ENCODE measurements at places on chromosomes 7 and 10. TPM values are rescaled to one million over a fixed set of nuclear protein-coding genes. Genes with fewer than 3 reads are reported as not detected.

DNA sequence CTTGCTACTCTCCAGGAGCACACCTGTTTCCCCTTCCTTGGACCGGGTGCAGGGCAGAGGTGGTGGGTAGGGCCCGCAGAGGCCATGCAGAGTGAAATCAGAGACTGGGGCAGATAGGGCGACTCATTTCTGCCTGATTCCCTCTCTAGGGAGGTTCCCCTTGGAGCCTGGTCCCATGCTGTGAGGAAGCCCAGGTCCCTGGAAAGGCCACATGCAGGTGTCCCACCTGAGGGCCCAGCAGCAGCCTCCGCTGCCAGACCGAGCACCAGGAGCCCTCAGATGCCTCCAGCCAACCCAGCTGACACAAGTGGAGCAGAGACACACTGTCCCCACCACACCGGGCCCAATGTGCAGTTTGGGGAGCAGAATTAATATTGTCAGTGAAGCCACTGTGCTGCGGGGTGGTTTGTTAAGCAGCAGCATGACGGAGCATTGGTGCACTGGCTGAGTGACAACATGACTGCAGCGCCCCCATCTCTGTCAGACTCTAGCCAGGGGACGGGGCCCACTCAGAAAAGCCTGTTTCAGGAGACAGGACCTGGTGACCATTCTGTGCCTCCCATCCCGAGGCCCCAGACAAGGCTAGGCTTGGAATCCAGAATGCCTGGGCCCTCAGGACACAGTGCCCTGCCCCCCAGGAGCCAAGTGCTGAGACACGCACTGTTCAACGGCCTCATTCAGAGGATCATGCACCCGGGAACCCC is 30.4 kb upstream of the RET start:
- DNase-seq: no peak

Gene THSD7A
- 5.7 TPM for total RNA-seq

DNA sequence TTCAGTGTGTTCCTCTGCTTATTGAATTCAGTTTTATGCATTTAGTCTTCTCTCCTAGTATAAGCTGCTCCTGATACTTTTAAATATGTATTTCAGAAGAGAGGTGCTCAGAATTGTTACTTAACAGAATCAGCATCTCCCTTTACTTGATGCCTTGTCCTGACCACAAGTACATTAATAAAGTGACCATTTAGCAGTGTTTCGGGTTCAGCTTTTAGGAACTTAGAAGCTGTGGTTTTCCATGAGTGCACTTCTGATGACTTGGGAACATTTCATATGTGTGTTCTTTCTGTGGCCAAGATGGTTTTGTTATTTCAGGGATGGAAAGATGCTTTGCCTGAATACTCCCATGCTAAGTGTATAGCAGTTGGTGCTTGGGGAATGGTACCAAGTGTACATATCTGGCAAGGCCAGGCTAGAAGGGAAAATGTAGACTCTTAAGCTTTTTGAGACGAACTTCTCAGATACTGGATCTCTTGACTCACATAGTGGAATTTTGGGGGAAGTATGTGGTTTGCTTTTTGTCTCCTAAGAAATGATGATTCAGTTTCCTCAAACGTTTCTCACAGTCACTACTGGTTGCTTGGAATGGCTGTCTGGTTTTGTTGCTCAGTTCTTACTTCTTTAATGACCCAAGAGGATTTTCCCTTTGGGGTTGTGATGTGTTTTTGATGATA is 17.2 kb downstream of the SGPL1 start:
- DNase-seq: no peak

- DNase-seq: no peak
Measured at GRCh38 chr7:64807731-64808365, 13.6 kb downstream of the ZNF138 start.

DNA sequence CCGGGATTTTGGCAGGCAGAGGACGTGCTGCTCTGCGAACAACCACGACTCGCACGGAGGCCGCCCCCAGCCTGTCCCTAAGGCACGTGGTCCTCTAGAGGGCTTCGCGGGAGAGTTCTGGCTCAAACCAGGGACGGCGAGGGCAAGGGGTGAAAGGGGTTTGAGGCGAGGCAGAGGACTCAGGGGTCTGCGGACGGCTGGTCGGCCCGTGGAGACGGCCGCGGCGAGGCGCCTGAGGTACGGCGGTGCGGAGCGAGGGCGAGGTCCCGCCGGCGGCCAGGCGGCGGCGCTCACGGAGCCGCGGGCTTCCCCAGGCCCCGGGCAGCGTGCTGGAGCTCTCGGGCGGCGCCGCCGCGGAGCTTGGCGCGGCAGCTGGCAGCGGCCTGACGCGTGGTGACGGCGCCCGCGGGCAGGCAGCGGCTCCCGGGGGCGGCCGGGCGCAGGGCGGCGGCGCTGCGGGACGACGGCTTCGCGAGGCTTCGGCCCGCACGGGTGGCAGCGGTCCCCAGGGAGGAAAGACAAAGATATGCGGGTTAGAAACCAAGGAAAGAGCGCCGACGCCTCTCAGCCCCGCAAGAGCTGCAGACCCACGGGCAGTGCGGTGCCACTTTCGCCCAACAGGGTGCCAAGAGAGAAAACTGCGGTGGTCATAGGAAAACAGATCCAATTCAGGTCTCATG is 44.8 kb downstream of the ZNF800 start:
- DNase-seq: peak; percentile 68

DNA sequence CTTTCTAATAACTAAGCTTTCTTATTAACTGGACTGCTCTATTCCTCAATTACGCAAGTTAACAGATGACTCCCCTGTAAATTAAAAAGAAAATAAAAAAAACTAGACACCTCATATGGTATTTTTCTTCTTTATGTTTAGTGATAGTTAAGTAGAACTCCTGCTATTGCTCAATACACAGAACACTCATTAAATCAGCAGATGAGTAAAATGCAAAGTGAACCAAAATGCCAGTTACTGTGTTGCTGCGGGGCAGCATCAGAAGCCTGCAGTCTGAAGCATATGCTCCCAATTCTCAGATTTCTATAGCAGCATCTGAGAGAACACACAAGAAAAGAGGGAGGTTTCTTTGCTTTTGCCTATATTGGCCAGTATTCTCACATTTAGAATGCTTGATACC is 28.4 kb downstream of the CDK6 start:
- DNase-seq: no peak

Gene MAT1A
- 0.61 TPM for total RNA-seq

DNA sequence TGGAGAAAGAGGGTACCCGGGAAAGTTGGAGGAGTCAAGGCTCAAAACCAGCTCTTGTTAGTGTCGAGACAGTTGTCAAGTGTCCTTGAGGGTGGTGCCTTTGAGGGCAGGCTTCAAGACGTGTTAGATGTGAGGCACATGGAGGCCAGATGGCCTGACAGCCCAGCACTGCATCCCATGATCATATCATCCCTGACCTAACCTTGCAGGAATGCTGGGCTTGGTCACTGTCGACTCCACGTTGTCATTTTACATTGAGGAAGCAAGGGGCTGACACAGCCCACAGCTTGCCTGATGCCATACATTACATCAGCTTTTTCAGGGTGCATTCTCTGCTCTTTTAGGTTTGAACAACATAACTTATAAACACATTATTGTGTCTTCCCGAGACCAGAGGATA is 114.1 kb downstream of the ABCA13 start:
- no peak for DNase-seq
